ENCODE measurements at places on chromosomes 5 and 9.

- no peak for DNase-seq
Measured at GRCh38 chr5:172593306-172593705, 47.8 kb upstream of the NEURL1B start.

DNA sequence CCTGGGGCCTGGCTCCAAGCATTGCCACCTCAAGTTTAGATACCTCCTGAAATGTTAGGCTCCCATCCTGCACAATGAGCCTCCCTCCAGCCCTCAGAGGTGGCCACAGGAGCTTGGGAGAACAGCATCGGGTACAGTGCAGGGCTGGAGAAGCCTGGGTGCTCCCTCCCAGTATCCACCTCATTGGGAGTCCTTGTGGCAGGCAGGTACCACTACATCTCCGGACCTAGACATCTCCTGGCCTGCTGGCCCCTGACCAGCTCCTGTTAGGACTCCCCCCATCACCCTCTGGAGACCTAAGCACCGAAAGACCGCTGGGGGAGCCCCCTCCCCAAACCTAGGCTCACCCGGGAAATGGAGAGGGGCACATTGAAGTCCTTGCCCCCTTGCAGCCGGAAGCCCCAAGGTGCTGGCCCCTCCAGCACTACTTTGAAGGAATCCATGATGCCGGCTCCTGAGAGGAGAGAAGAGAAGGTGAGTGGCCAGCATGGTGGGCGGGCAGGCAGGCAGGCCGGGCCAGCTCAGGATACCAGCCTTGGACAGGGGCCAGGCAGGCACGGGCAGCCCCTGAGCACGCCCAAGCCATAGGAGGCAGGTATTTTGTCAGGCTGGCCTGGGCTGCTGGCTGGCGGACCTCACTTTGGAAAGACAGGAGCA lies 1.2 kb downstream of the PDLIM7 start:
- no peak for DNase-seq

DNA sequence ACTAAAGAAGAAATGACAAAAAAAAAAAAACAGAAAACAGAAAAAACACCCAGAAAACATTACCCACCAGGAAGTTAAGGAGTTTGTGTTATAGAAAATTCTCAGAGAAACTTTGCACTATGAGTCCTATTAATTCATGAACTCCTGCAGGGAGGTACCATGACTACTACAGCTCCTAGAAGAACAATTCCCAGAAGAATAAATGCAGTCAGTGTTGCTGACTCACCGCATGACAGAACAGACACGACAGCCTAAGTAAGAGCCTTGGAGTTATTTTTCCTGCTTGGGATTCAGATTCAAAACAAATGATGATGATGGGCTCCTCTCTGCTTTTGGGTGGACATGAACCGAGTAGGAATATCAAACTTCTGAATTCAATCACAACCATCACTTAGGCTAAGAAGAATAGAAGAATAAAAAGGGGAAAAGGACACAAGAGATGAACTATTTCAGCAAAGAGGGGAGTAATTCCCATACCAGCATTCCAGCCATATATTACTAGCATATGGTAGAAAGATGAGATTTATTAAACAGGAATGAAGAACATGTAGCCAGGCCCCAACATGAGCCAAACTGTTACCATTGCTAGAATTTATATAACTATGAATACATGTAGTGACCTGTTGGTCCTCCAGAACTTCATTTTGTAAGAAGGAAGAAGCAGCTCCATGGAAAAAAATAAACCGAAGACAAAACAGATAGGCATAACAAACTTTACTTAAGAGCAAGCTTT lies 209.6 kb upstream of the PDE4D start:
- DNase-seq, result no peak

DNA sequence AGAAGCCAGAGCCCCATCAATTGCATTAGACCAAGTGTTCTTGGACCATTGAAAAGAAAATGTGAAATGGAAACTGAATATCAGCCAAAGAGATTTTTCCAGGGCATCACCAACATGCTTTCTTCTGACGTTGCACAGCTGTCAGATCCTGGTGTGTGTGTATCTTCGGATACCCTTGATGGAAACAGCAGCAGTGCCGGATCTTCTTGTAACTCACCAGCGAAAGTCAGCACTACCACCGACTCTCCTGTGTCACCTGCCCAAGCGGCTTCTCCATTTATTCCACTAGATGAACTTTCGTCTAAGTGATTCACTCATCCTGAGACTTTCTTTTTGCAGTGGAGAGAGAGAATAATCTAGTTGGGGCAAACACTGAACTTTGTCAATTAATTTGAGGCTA lies 75.7 kb downstream of the PIP5K1B start:
- no peak for DNase-seq

GRCh38 chr9:110330484-110331105 lies 7.1 kb downstream of the TXNDC8 start:
- no peak for DNase-seq

DNA sequence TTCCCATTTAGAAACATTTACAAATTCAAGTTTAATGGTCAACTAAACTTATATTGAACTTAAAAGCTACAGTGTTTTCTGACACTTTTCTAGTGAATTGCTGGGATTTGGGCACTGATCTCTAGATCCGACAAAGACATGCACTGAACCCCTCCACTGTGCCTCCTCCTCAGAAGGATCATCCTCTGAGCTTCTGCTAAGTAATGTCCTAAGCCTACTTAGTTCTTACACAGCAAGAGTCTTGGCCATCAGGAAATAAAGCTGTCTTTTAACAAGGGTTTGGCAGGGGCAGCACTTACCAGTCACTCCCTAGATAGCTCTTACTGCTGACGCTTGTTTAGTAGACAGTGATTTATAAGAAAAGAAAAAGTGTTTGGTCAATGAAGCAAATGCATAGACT lies 50.5 kb downstream of the FAM81B start:
- DNase-seq, result no peak
